Mesenchymal stem cell (in vitro differentiated cells and primary cell): ENCODE measurements at places on chromosomes 3 and 15.
A peak's percentile ranks its signal among the peaks of the same experiment; 100 is the strongest.

- no peak for DNase-seq
Observed at GRCh38 chr3:27532426-27533260, 48.5 kb upstream of the SLC4A7 start.

- DNase-seq = peak; percentile 46
Observed at GRCh38 chr15:49083401-49084284, 37.4 kb upstream of the SECISBP2L start.

GRCh38 chr3:162777118-162777517 lies 1280.5 kb downstream of the OTOL1 start:
- no peak for DNase-seq

DNA sequence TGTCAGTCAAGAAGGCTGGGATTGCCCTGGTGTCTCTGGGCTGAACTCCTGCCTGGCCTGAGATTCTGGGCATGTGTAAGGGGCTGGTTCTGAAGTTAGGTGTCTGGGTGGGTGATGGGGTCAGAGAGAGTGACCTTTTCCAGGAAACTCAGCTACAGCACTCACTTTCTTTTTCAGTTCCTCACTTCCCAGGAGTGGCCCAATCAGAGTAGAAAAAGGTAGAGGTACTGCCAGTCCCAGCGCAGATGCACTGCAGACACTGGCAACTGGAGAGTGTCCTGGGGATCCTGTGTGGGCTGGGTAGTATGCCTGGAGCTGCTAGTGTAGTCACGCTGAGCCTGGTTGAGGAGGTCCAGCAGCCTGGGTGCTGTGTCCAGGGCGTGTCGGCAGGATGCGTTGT lies 46.5 kb upstream of the APEH start:
- no peak for DNase-seq

GRCh38 chr3:9881441-9881840 lies 1.4 kb upstream of the CIDEC start:
- DNase-seq = no peak

DNA sequence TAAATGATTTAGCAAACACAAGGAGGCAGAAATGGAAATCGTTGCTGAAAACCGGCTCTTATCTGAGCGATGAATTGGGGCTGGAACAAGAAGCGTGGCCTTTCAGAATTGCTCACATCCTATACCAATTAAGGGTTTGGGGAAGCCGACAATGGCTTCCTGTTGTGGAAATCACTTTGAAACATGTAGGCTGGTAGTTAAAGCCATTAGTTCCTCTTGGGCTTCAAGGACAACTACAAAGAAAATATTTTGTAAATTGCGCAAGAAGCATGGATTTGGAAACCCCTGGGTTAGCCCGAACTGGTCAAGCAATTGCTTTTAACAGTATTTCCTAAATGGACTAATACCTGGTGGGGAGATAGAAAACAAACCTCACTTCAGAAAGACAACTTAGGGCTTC lies 182.4 kb downstream of the ADAMTS9 start:
- no peak for DNase-seq

DNA sequence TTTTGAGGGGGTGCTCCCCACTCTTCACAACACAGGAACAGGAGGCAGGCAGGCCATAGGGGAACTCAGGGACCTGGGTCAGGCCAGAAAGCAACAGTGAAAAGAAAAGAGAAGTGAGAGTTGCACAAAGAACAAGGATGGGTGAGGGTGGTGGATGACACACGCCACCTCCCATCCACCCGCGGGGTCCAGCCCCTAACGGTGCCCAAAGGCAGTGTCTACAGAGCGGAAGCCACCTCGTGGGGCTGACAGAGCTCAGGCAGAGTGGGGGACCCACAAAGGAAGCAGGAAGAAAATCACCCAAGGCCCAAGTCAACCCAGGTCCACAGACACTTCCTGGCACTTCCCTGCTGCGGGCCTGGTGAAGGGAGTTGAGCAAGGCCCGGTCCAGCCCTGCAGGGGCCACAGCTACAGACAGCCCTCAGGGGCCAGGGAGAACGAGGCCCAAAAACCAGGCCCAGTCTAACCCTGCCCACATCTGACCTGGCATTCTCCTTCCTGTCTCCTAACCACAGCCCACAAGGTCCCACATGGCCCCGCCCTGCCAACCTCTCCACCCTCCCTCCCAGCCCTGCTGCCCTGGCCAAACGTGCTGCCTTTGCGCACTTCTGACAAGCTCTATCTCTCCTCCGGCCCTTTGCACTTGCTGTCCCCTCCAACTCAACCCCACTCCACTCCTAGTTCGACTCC lies 5.9 kb downstream of the NUP210 start:
- no peak for DNase-seq

DNA sequence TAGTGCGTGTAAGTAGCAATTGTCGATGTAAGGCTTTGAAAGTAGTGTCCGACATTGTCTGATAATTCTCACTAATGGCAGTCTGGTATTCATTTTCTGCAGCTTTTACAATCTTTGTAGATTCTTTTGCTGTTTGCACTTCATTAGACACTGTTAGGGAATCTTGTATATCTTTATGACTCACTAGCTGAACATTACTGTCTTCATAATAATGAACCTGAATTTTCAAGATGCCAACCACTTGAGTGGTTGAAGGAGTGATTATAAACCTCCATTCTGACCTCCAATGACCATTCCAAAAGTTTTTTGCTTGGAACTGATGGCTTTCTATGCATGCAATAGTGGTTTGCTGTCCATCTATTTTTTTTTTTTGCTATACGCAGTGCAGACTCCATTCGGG lies 76.4 kb upstream of the MFGE8 start:
- DNase-seq = peak; percentile 84

DNA sequence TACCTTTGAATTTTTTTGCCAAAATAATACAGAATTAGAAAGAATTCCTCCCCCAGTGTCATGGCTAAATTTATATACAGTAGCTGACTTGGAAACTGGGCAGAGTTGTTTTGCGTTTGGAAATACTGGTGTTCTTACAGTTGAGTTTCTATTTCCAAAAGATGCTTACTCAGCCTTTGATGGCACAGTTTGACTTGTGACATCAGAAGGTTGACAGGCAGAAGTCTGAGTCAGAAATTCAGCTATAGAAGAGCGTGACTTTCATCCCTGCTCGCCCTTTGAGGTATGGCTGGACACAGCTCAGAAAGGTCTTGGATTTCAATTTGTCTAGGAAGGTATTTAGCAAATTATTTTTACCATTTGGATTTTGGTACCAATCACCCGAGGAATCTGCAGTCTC lies 175.8 kb downstream of the VGLL4 start:
- no peak for DNase-seq

GRCh38 chr3:105970283-105970682 lies 101.5 kb upstream of the CBLB start:
- DNase-seq = peak; percentile 52

DNA sequence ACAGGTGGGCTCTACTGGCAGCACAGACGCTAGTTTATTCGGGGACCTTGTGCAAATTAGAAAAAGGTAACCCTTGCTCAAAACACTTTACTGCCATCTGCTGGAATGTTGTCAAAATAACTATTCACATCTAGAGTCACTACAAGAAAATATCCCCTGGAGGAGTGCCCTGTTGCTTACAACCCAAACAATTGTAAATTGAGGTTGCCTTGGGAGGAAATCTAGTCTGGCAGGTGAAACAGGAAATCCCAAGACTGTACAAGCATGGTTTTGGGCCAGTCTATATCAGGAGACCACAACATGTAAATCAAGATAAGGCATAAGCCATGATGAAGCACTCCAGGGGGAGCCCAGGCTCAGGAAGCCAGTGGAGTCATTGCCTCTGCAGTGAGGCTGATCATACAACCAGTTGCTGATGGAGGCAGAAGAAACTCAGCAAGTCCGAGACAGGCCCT lies 136.8 kb upstream of the ACP3 start:
- peak; percentile 53 for DNase-seq

DNA sequence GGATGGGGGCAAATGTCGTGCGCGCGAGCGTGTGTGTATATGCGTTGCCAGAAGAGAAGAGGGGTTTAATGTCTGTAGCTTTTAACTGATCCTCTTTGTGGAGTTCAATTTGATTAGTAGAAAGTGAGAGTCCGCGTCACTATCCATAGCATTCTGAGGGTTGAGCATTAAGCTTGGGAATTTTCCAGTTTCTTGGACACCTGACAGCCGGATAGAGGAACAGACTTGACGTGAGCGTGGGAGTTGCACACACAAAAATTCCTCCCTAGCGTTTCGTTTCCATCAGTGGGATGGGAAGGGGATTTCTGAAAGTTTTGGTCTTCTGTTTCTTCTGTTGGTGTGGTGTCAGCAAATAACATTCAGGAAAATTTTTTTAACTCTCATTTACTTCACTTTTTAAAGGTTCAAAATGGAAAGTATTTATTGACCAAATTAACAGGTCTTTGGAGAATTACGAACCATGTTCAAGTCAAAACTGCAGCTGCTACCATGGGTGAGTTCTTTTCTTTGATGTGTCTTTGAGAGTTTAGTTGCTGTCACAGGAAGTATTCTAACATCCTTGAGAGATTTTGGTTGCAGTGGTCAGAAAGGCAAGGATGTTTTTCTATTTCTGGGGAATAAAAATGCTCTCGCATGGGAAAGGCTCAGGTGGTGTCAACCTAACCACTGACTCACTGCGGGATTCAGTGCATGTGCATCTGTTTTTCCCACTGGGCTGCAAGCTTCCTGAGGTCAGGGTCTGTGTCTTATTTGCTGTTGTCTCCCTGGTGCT lies 841 bp downstream of the POGLUT1 start:
- peak; percentile 73 for DNase-seq

DNA sequence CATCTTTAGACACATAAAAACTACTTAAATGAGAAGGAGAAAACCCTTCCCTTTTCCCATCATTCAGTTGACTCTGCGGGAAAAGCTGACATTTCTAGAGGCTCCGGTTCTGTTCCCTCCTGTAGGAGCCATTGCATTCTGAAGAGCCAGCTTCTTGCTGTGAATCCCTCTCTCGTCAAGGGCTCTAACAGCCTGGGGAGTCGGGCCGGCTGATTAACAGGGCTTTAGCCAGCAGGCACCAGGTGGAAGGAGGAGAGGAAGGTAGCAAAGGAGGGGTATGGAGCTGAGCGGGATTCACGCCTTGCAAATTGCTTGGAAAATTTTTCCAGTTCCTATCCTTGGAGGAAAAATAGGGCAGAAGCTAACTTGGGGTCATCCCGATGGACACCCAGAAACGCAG lies 108.3 kb upstream of the UBE2E1 start:
- DNase-seq = no peak

GRCh38 chr3:116441652-116442051 lies 3.6 kb downstream of the LSAMP start:
- DNase-seq = no peak

DNA sequence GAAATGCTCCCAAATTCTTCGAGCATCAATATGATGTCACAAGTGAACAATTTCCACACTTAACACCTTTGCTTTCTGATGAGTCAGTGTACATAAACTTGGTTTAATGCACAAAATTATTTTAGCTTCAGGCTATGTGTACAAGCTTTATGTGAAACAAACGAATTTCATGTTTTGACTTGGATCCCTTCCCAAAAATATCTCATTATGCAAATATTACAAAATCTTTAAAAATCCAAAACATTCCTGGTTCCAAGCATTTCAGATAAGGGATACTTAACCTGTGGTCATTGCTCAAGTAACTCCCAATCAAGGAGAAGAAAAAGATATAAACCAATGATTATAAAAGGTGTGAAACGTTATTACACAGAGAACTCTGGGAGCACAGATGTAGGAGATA lies 25.2 kb downstream of the RAB5A start:
- no peak for DNase-seq

GRCh38 chr3:80010021-80010571 lies 242.3 kb upstream of the ROBO1 start:
- DNase-seq = no peak
